ENCODE measurements at places on chromosomes 11 and 22. TPM values are rescaled to one million over a fixed set of nuclear protein-coding genes. Genes with fewer than 3 reads are reported as not detected.

DNA sequence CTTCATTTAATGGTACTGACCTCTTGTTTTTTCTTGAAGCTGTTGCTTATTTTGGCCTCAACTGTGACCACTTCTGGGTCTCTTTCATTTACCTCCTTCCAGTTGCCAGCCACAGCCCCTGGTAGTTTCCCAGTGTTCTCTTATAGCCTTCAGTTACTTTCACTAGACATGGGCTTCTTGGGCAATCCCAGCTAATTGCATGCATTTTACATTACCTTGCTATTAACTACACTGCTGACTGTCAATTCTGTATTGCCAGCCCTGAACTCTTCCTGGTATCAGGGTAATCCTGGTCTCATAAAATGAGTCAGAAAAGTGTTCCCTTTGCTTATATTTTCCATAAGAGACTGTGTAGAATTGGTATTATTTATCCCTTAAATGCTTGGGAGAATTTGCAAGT lies 195.8 kb upstream of the LARGE1 start:
- no peak for DNase-seq

GRCh38 chr11:16047073-16047472 lies 309.3 kb downstream of the SOX6 start:
- DNase-seq: no peak

DNA sequence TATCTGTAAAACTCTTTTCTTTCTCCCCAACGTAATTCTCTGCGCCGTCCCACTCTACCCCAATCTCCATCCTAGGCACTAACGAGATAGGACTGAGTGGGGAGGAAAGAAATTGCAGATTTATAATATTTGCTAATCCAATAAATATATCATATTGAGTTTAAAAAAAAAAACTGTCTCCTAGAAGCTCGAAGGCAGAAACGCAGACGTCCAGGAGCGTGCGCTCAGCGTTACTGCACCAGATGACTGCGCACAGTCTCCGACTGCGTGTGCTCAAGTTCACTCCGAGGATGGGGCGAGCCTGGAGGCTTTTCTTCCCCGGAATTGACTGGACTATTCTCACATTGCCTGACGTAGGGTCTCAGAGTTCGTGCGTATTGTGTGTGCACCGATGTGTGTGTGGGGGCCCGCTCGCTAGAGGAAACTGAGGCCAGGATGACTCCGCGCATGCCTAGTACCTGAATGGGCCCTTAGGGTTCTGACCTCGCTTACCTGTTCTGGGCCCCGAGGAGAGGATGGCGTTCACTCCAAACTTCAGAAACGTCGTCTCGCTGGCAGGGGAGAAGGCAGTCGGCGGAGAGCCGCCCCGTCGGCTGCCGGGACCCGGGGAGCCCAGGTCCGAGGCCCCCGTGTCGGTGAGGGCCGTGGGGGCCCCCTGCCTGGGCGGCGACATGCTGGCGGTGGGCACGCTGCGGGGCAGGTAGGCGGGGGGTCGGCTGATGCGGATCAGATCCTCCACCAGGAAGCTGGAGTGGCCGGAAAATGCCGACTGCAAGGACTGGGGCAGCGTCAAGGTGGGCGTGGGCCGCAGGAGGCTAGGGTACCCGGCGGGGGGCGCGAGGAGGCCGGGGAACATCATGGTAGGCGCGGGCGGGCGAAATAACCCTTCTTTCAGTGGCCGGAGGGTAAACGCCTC lies 551 bp downstream of the DBX1 start:
- peak; percentile 10 for DNase-seq

DNA sequence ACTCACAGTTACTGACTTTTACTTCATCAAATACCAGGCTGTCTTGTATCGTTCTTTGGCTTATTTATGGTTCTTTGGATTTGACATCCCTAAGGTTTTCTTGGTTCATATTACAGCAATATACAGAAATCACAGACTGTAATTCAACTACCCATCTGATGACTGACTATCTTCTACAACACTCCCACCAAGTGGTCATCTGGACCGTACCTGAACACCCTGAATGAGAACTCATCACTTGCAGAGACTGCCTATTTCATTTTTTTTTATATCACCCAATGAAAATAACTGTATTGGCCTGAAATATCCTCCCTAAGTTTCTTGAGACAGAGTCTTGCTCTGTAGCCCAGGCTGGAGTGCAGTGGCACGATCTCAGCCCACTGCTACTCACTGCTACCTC lies 9.5 kb upstream of the UPB1 start:
- DNase-seq: peak; percentile 7

DNA sequence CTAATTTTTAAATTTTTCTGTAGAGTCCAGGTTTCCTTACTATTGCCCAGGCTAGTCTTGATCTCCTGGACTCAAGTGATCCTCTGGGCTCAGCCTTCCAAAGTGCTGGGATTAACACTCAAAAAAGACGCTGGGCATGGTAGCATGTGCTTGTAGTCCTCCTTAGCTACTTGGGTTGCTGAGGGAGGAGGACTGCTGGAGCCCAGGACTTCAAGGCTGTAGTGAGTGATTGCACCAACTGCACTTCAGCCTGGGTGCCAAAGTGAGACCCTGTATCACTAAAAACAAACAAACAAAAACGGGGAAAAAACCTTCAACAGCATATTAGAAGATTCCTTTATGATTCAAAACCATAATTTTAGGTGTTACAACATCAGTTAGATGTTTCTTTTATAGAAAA lies 44.6 kb downstream of the RSF1 start:
- DNase-seq: no peak

DNA sequence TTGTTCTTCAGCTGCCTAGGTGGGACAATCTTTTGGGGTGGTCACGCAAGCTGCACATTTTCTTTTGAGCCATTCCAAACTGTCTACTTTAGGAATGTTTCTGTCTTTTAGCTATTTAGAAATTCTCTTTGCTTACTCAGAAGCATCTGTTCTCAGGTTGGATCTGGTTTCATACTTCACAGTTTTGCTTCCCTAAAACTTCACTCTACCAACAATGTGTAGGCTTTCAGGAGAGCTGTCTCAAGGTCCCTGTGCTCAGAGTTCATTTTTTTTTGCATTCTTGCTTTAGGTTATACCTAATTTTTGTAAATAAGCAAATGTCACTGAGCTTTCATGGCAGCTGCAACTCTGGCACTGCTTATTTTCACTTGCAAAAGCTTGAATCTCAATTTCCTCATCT lies 36.7 kb downstream of the CCDC90B start:
- DNase-seq: no peak

GRCh38 chr22:37314315-37315074 lies 32.2 kb downstream of the CYTH4 start:
- peak; percentile 53 for DNase-seq

- DNase-seq: no peak
These were observed 2.0 kb downstream of the DHCR7 start for GRCh38 chr11:71446150-71446549.

DNA sequence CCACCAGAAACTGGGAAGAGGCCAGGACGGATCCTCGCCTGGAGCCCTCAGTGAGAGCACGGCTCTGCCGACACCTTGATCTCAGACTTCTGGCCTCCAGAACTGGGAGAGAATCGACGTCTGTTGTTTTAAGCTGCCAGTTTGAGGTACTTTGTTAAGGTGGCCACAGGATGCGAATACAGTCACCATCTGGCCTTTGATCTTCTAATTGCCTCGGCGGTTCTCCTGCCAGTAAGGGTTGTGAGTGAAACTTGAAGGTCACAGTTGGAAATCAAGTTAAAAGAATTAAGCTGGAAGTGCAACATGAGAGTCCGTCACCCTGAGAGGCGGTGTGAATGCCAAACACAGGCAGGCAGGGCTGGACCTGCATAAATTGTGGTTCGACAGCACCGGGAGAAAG lies 27.9 kb downstream of the PARVB start:
- no peak for DNase-seq

- no peak for DNase-seq
These were observed 30.7 kb downstream of the SPON1 start for GRCh38 chr11:13993096-13993765.

Gene RAG2
- not detected for total RNA-seq

GRCh38 chr11:19817870-19818269 lies 105.2 kb downstream of the NAV2 start:
- DNase-seq: no peak

- DNase-seq: no peak
These were observed 42.1 kb upstream of the LARGE1 start for GRCh38 chr22:33962409-33962808.

Gene BLID
- total RNA-seq: not detected

- no peak for DNase-seq
These were observed 6.2 kb upstream of the RGL4 start for GRCh38 chr22:23684561-23685031.

GRCh38 chr22:35394011-35394312 lies 6.0 kb upstream of the MCM5 start:
- no peak for DNase-seq
